A549 treated with CpdA at 1 μM for 4 hours (cell line): ENCODE measurements at places on chromosomes 7 and 10. TPM values are rescaled to one million over a fixed set of nuclear protein-coding genes. Genes with fewer than 3 reads are reported as not detected.

Gene CLRN3
- not detected in 5 replicates for total RNA-seq

Gene CPN1
- total RNA-seq = 0.17 to 0.51 TPM (median 0.24 TPM) in 5 replicates

Gene GIMAP1
- not detected in 5 replicates for total RNA-seq

Gene SCIN
- 0.37 to 0.51 TPM (median 0.43 TPM) in 5 replicates for total RNA-seq

Gene IGFBP3
- 178 to 294 TPM (median 243 TPM) in 5 replicates for total RNA-seq

Gene C7orf57
- 0.26 to 0.61 TPM (median 0.37 TPM) in 5 replicates for total RNA-seq
